ENCODE measurements at places on chromosomes 16 and 17.

DNA sequence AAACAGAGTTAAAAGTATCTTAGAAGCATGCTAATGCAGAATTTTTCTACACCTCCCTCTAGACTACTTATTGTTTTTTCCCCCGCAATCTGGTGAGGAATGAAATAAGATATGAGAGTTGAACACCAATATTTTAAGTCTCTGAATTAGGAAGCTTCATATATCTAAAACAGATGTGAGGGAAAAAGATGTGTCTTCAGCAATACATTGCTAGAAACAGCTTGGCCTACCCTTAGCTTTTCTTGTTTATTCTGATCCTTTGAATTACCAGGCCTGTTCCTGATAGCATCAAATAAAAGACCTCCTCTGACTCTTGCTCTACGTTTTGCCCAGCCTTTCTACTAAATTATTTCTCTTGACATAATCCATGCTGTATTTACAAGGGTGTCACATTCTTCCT lies 221.8 kb downstream of the CDH11 start:
- DNase-seq: no peak

GRCh38 chr17:61533797-61534196 lies 57.2 kb downstream of the NACA2 start:
- DNase-seq: no peak

GRCh38 chr17:63382136-63382535 lies 64.0 kb downstream of the CYB561 start:
- DNase-seq: no peak

- DNase-seq: no peak
Observed at GRCh38 chr17:76234354-76234679, 6.0 kb downstream of the RNF157 start.

GRCh38 chr16:57946181-57946801 lies 24.6 kb downstream of the CNGB1 start:
- no peak for DNase-seq

GRCh38 chr17:48646183-48647102 lies 20.3 kb upstream of the HOXB9 start:
- no peak for DNase-seq

DNA sequence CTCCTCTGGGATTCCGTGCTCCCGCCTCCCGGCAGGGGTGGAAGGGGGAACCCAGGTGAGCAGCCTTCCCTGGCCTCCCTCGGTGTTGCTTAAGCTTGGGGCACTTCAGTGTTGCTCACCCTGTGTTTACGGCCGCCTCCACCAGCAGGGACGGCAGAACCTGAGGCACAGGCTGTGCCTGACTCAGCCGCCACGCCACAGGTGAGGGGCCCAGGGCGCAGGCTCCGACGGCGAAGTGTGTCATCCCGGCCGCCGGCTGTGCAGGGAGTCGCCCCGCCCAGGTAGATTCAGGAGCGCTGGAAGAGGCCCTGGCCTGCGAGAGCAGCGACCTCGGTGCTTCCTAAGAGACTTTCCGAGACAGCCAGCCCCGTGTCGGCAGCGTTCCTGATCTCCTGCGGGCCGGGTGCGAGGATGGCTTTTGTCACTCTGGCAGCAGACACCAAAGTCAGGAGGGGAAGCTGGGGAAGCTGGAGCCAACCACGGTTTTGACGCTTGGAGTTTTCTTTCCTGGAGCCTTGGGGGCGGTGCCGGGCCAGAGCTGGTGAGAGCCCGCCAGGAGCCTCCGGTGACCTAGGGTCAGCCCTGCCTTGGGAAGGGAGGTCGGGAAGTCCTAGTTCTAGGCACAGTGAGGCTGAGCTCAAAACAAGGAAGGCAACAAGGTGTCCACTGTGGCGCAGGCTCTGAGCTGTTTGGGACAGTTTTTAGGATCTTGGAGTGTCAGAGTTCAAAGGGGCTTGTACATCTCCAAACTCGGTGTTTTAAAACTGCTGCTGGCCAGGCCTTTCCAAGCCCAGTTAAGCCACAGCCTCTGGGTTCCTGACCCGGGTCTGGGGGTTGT lies 2.1 kb downstream of the GSE1 start:
- no peak for DNase-seq

DNA sequence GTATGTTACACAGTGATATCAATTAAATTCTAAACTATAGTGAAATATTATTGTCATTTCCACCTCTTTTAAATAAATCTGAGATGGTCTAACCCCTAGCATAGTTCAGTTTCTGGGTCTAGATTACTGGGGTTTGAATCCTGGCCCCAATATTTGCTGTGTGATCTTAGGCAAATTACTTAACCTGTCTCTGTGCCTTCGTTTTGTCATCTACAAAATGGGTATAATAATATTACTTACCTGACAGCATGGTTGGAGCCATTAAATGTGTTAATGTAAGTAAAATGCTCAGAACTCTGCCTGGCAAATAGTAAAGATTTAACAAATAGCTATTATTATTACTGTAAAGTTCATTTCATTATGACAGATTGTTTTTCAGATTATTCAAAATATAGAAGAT lies 52.3 kb downstream of the BMERB1 start:
- DNase-seq: no peak

- no peak for DNase-seq
Observed at GRCh38 chr16:51757505-51757904, 606.4 kb upstream of the SALL1 start.

GRCh38 chr17:34116306-34116705 lies 138.8 kb upstream of the CCL2 start:
- DNase-seq: no peak

GRCh38 chr16:3988824-3989223 lies 108.3 kb upstream of the CREBBP start:
- DNase-seq: no peak

GRCh38 chr17:16945136-16945482 lies 26.8 kb downstream of the TNFRSF13B start:
- no peak for DNase-seq

- DNase-seq: no peak
Observed at GRCh38 chr16:85134789-85135142, 22.5 kb upstream of the CIBAR2 start.

- no peak for DNase-seq
Observed at GRCh38 chr16:20850981-20851380, 44.7 kb downstream of the REXO5 start.

DNA sequence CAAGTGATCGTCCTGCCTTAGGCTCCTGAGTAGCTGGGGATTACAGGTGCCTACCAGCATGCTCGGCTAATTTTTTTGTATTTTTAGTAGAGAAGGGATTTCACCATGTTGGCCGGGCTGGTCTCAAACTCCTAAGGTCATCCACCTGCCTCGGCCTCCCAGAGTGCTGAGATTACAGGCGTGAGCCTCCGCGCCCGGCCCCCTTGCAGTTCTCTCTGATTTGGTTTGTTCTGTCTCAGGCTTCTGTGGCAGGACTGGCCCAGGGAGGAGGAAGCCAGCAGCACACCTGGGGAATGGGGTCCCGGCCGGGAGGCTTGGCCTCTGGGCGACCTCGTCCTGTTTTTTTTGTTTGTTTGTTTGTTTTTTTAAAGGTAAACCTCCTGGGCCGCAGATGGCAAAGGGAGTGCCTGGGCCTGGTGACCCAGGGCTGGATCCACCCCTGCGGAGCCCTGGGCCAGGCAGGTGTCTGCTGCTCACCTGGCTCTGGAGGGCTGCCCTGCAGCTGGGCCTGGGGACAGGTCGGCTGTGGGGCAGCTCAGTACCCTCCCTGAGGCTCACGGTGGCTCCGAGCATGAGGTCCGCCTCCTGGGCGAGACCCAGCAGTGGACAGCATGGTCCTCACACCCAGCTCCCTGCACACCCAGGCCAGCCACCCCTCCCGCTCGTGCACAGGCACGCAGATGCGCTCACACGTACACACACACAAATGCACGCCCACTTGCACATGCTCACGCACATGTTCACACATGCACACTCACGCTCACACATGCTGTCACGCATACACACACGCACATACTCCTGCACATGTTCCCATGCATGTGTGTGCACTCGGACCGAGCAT lies 3.3 kb upstream of the NUDT16L1 start:
- no peak for DNase-seq

- DNase-seq: no peak
Observed at GRCh38 chr17:36921095-36921851, 16.0 kb upstream of the LHX1 start.

- DNase-seq: peak; percentile 47
Observed at GRCh38 chr16:26344240-26344776, 652.5 kb downstream of the HS3ST4 start.

DNA sequence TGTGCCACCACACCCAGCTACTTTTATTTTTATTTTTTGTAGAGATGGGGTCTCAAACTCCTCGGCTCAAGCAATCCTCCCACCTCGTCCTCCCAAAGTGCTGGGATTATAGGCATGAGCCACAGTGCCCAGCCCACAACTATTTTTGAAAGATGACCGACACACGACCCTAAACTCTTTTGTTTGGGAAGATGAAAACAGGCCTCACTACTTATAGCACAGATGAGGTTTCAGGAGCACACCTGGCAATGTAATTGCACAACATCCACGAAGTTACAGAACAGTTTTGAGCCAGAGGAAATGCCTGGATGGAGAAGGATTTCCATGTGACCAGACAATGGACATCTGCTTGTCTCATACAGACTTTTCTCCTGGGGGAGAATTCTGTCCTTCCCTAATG lies 43.4 kb upstream of the PRSS54 start:
- no peak for DNase-seq

DNA sequence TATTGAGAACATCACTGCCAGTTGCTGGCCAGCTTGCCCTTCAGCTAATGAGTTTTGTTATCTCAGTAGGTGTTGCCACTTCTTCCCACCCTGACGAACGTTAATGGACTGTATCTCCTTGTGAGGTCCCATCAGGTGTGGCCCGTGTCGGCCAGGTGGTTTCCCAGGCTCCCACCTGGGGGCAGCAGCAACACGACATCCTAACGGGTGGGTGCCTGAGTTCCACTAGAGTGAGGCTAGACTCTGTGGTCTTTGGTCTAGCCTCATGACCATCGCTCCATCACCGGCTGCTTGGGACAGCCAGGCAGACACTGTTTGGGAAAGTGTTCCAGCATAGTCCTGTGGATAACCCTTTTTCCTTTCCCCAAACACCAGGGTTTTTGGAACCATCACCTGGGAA lies 45.6 kb upstream of the LCMT1 start:
- no peak for DNase-seq

DNA sequence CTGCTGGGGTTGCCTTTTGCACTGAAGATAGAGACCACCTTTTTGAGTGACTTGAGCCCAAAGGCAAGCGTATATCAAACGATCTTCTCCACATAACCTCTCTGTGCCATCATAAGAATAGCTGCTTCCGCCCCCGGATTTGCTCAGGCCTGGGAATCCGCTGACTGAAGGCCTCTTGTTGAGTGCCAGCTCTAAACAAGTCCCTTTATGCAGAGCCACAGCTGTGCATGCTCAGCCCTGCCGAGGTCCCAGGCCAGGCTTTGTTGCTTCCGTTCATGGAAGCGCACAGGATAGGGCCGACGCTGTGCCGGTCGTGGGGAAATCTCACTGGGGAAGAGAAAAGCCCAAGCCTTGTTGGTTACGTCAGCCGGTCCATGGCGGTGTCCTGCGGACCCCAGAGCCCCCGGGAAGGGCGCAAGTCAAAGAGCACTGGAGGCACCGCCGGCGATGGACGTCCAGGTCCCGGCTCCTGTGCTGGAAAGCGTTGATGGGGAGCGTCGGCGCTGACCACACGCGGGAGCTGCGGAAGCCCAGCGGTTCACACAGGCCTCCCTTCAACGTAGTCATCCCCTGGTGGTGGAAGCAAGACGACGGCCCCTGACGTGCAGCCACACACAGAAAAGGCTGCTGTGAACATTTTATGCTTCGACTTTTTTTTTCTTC lies 23.5 kb upstream of the RPL13 start:
- DNase-seq: no peak

All from vagina (tissue), 2 donors.